ENCODE measurements at places on chromosomes 12 and 14.

GRCh38 chr14:40447017-40447416 lies 1014.8 kb upstream of the FBXO33 start:
- DNase-seq, result no peak

DNA sequence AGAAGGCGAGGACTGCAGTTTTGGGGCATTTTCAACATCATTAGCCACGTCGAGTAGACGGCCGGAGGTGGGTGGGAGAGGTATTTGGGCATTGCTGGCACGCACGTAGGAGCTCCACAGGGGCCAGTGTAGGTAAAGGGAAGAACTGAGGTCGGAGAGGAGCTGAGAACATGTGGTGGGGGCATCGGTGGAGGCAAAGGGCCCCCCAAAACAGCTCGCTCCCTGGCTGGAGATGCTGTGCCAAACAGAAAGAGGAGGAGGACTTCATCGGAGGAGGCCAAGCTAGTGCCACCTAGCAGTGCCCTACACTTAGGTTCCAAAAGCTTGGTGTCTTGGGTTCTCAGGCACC lies 52.0 kb upstream of the PPP2R5C start:
- no peak for DNase-seq

- no peak for DNase-seq
Measured at GRCh38 chr12:308511-308910, 45.9 kb upstream of the SLC6A13 start.

GRCh38 chr12:22407397-22407796 lies 72.9 kb upstream of the ST8SIA1 start:
- no peak for DNase-seq

DNA sequence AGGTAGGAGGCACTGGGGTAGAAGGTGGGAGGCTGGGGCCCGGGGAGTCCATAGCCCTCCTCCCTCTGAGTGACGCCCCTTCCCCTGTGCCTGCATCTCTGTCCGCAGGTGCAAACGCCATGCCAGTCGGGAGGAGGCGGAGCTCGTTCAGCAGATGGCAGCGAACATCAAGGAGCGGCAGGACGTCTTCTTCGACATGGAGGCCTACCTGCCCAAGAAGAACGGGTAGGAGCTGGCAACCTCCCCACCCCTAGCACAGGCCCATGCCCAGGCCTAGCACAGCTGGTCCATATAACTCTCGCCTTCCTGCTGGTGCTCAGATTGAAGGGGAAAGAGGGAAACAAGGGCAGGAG lies 35.6 kb downstream of the TMEM120B start:
- DNase-seq, result no peak

DNA sequence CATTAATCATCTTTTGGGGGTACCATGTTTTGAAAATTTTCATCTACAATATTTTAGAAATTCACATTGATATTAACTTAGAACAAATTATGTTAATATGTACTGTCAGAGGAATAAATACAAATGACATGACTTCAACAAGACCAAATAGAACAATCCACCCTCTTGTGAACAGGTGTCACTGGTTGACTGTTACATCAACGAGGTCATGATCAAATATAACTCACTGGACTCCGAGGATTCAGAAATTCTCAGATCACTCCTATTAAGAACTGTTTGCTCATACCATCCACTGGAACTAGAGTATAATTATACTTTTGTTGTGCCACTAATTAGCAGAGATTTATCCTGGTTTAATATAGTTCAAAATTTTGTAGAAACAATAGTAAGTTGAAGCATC lies 318.8 kb downstream of the PRKD1 start:
- DNase-seq, result no peak

DNA sequence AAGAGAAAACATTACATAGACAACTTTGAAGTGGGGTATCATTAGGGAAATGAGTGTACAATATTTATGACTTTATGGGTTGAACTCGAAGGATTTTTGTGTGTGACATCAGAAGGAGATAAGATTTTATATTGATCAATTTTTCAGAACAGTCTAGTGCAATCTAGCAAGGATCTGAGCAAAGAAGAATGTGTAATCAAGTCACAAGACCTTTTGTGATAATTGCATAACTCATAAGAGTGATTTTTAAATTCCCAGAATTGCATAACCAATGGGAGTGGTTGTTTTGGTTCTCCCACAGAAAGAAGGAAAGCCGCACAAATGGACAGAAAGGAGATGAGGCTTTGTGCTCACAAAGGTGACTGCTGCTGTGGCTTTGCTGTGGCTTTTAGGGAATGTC lies 441.8 kb upstream of the FLRT2 start:
- DNase-seq, result no peak

- DNase-seq, result no peak
Measured at GRCh38 chr12:125018356-125018755, 24.9 kb downstream of the BRI3BP start.

DNA sequence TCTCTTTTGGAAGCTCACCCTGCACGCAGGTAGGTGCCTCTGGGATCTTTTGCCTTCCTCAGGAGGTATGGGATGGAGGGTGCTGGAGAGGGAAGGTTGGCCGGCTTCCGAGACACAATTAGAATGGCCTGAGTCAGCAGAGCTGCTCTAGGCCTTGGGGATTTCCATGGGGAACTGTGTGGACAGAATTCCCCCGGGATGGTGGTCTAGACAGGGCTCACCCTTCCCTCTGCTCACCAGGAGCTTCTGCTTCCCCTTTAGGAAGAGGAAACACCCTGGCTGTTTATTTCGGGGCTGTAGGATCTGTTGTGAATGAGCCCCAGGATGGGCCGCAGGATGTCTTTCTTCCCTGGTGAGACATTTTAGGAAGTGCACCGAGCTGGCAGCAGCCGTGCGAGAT lies 43.7 kb upstream of the TMED10 start:
- DNase-seq, result no peak

DNA sequence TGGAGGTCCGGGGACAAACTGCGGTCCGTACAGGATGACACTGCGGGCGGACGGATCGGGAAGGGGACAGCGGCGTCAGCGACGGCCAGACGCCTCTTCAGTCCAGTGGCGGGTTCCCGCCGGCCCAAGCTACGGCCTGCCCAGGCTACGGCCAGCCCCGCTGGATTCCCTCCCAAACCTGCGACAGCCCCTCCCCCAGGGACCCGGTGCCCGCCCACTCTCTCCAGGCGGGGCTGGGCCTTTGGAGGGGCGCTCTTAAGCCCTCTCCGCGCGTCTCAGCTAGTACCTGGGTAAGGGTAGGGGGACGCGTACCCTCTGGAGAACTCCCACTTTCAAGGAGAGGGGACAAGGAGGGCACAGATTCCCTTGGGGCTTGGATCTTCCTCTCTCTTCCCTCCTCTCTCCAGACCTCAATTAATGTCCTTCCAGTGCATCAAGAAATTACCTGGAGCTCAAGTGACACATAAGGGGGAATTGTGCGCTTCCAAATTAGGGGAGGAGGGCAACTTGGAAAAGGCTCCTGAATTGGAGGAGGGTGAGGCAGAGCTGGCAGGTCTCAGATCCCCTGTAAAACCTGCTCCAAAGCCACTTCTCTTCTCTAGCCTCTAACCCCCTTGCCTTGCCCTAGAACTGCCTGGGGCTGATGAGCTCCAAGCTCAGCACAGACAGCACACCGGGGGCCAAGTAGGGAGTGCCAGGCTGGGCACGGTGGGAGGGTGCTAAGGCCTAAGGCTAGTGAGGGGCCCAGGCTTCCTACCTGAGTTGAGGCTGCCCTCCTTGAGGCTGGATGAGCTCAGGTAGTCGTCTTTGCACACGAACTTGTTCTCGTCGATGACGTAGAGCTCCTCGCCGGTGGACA lies 3.1 kb downstream of the LHX5 start:
- no peak for DNase-seq

DNA sequence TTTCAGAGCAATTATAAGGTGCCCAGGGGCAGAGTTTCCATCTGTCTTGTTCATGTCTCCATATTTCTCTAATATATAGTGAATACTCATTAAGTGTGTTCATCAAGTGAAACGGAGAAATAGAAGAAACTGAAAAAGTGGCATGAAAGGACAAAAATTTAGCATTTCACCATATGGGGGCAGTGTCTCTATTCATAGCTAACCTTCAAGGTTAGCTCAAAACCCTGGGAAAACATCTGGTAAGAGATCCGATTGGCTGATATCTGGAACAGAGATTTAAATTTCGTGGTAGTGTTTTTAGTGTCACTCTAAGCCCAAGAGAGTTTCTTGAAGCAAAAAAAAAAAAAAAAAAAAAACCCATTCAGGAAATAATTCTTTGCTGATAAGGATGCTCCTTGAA lies 367.5 kb downstream of the DAD1 start:
- no peak for DNase-seq
